ENCODE measurements at places on chromosomes 16 and 17.
A peak's percentile ranks its signal among the peaks of the same experiment; 100 is the strongest.

DNA sequence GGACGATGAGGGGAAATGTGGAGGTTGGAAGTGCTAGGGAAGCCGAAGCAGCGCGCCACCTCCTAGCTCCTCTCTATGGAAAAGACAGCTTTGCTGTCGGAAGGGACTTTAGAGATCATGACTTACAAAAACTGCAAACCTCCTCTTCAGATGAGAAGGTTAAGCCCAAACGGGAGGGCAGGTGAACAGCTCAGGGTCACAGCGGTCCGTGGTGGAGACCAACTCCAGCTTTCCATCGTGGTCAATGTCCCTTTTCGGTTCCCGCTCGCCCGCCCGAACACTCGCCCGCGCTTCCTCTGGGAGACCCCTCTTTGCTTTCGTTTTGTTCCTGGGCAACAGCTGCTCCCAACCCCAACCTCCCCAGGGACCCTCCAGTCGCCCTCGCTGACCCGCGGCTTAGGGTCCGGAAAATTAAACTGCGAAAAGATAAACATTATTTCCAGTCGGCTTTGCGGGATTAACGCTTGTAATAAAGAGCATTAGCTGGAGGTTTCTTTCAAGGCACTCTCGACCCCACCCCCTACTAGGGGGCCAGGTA, 7.7 kb downstream of the IRX6 start:
- DNase-seq: no peak

GRCh38 chr17:60712675-60713074, 35.0 kb downstream of the BCAS3 start:
- DNase-seq: no peak

DNA sequence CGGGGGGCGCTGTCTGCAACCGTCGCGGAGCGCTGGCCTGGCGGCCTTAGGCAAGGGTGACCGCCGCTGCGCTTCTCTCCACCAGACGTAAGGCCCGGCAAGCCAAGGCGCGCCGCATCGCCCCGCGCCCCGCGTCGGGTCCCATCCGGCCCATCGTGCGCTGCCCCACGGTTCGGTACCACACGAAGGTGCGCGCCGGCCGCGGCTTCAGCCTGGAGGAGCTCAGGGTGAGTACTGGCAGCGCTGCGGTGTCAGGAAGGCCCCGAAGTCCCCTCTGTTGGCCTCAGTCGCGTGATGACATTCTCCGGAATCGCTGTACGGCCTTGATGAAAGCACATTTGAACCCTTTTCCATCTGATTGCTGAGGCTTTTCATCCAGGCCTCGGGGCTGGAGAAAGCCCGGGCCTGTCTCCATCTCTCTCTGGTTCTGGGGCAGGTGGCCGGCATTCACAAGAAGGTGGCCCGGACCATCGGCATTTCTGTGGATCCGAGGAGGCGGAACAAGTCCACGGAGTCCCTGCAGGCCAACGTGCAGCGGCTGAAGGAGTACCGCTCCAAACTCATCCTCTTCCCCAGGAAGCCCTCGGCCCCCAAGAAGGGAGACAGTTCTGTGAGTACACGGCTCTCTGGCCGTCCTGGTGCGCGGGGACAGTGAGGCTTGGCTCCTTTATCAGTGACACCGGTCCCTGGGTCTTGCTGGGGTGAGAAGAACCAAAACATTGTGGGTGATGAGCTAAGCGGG, 831 bp downstream of the RPL13 start:
- DNase-seq: no peak

- DNase-seq: no peak
Observed at GRCh38 chr17:41777157-41777573, 9.3 kb downstream of the JUP start.

DNA sequence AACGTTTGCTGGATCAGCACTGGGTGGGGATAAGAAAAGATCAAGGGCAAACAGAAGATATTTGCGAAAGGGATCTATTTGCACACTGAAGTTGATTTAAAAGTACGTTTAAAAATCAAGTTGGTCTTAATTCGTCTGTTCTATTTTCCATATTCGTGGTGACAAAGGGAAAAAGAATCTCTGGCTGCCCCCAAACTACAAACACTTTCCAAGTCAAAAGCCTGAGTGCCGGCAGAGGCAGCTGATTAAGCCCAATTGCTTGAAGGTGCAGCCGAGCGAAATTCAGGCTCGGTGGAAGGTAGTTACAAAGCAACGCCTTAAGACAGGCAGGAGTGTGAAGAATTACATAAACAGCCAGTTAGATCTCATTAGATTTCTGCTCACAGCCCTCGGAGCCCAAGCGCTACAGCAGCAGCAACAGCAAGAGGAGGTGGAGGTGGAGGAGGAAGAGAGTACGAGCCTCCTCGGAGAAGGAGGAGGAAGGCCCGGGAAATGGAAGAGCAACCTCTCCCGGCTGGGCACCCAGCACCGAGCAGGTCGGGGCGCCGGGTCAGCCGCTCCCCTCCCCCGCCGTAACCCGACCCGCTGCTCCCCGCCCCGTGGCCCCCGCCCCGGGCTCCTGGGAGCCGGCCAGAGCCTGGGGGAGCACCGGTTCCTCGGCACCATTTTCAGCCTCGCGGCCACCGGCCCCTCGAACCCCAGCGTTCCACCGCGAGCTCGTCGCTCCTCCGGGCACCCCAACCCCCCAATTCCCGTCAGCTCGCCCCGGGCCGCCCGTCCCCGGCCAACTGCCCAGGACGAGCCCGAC, 890 bp downstream of the TOB1 start:
- DNase-seq: peak; percentile 28

GRCh38 chr16:27275394-27275793, 6.8 kb upstream of the NSMCE1 start:
- DNase-seq: no peak

DNA sequence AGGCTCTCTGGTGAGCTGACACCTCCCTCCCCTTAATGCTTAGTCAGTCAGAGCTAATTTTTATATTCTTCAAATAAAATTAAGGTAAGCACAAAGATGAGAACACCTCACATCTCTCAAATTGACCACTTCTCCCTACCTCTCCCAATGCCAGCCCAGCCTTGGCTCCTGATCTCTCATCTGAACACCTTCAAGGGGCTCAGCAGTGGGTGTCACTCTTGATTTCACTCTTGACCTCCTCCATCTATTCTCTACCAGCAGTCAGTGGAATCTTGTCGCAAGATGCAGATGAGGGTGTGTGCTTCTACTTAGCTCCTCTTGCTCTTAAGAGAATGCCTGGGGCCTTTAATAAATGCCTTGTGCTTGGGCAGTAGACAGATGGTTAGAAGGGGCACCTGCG, 309.0 kb upstream of the IRX3 start:
- no peak for DNase-seq

DNA sequence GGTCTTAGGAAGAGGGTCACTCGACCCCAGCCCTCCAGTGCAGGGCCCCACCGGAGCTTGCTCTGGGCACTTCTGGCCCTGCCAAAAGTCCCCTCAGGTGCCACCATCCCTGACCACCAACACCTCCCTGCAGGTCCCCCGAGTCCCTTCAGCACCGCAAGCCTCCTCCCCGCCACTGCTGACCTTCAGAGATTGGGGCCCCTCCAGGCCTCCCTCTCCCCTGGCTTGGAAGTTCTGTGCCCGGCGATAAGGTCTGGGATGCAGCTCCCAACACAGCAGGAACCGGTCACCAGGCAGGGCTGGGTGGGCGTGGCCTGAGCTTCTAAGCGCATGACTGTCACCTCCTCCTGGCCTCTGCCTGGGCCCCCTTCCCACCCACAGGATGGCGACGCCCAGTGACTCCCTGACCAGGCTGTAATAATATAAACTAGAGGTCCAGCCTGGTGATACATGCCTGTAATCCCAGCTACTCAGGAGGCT, 11.2 kb downstream of the PIEZO1 start:
- no peak for DNase-seq

GRCh38 chr17:6654841-6655731, 3.5 kb downstream of the C17orf100 start:
- DNase-seq: no peak

GRCh38 chr16:62475573-62475972, 439.3 kb upstream of the CDH8 start:
- no peak for DNase-seq

GRCh38 chr17:851924-852323, 69.8 kb downstream of the MRM3 start:
- DNase-seq: no peak

DNA sequence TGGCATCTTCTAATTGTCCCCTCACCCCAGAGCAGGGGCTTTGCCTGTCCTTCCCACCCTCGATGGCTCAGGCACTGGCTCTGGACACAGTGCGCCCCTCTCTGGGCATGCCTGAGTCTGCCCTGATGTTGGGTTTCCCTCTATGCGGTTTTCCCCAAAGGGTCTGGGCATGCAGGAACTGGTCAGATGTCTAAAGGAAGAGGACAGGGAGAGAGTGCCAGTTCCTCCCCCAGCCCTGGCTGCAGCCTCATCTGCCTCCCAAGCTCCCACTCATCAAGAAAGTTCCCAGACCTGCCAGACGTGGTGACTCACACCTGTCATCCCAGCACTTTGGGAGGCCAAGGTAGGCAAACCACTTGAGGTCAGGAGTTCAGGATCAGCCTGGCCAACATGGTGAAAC, 41.3 kb upstream of the PABPN1L start:
- DNase-seq: no peak

DNA sequence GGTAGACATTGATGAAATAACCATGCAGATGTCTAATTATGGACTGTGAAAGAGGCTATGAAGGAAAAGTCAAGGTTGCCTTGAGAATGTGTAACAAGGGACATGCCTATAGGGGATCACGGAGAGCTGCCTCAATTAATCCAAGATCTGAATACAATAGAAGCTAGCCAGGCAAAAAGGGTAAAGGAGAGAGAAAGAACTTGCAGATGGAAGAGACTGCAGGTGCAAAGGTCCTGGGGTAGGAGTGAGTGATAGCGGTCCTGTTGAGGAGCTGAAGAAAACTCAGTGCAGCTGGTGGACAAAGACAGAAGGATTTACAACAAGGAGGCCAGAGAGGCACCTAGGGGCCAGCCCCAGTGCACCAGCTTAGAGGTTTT, 15.9 kb upstream of the TNS4 start:
- no peak for DNase-seq

DNA sequence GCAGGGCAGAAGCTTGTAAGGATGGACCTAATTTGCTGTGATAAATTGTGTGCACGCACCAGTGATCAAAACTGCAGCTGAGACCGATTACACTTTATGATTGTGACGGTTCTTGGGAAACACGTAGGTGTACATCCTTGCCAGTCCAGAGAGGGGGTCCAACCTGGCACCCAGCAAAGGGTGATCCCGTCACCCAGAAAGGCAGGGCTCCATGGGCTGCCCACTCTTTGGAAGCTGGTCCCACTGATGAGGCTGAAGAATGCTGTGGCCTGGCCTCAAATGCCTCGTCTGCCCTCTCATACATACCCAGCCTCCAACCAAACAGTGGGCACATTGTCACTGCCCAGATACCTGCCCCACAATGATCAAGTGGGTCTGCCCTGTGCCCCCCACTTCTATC, 132.0 kb downstream of the C16orf78 start:
- no peak for DNase-seq

DNA sequence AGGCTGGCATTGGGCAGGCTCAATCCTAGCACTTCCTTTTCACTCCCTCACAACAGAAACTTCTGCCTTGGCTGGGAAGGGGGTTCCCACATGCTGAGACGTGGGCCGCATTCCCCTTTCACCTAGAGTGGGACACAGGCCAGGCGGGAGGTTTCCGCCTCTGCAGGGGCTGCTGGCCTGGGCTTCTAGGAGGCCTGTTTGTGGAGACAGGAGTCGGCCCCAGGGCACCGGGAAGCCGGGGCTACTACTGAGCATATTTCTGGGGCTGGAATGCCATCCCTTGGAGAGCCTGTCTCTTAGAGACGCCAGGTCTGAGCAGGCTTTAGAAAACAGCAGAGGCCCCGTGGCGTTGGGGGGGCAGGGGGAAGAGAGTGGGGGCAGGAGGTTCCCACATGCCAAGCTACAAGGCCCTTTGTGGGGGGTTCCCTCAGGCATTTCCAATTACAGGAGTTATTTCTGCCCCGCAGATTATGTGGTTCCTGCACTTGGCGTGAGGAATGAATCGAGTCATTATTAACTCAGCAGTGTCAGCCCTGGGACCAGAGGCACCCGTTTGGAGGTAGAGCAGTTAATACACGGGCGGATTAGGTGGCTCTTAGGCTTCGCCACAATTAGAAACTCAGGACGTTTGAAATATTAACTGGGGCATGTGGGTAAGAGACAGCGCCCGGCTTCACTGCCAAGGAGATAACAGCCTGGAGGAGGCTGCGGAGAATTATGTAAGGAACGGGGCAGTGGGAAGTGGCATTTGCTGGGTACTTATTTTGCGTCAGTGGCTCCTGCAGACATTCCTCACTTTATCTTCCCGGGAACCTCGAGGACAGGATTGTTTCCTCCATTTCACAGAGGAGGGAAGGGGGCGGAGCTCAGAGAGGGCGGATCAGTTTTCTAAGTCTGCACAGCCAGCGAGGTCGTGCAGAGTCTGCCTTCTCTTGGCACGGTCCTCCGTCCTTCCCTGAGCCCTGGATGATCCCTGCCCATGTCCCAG, 162.5 kb downstream of the MAF start:
- DNase-seq: no peak

DNA sequence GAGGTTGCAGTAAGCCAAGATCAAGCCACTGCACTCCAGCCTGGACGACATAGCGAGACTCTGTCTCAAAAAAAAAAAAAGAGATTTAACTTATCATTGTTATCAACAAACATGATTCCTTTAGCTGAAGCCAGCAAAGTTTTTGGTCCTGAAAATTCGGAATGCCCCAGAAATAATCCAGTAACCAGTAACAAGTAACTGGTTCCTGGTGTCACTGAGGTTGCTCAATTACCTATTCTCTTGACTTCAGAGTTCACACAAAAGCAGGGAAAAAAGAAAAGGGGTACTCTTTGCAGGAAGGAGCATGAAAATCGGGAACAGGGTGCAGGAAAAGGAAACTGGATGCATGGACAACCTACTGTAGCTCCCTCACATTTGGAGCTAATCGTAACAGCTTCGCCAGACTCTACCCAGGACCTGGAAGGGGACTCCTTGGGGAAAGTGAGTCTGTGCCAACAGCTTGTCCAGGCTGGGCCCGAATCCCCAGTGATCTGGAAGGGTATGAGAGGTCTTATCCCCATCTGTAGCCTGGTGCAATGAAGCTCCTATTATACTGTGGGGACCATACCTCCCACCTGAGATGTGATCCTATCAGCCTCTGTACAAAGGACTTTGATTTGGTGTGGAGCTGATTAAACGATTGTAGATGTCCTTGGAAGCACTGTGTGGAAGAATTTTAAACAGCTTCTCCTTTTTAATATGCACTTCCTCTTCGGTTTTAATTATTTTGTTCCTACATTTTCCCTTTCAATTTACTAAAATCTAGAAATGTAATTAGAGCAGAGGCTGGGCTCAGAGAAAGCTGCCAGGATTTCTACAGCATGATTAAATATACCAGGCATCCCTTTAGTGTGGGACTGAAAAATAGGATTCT, 3.4 kb upstream of the SPOP start:
- DNase-seq: no peak

GRCh38 chr17:63311416-63311937, 134.6 kb downstream of the CYB561 start:
- DNase-seq: no peak

- no peak for DNase-seq
Observed at GRCh38 chr16:88402551-88403240, 19.9 kb downstream of the ZNF469 start.

DNA sequence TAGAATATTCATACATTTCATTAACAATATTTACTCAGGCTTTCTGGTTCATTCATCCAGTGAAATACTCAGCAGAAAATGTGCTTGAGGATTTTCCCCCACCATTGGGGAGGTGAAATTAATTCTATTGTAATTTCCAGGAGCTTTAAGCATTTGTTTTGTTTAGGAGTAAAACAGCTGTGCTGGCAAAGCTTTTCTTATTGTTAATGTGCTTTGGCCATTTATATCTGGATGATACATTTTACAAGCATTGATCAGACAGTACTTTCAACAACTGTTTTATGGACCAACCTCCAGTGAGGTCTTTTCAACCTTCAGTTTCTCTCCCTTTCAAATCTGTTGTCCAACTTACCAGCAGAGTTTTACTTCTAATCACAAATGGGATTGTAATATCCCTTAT, 672.4 kb downstream of the CDH11 start:
- no peak for DNase-seq

Data from stimulated activated CD4-positive, alpha-beta T cell treated with anti-CD3 and anti-CD28 coated beads, TNF-alpha, amount 100 ng/mL, for 1 hour (primary cell).